ENCODE measurements at places on chromosomes 5 and 9.
A peak's percentile ranks its signal among the peaks of the same experiment; 100 is the strongest.

- DNase-seq = no peak
Observed at GRCh38 chr5:99441235-99441634, 512.4 kb upstream of the CHD1 start.

DNA sequence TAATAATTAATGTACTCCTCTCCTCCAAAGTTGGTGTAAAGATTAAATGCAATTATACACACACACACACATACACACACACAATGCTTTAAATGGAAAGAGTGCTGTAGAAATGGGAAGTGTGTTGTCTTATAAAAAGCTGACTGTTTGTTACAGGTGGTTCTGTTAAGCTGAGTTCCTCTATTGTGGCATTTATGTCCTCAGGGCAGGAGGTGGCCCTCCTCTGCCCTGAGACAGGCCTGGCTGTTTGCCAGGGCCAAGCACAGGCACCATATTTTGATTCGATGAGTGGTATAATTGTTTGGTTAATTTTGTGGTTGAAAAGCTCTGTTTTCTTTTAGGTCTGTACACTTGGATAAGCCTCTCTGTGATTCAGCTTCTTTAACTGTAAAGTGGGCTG lies 573.9 kb downstream of the KIF4B start:
- DNase-seq = peak; percentile 12

- DNase-seq = no peak
Observed at GRCh38 chr9:125852386-125852785, 105.2 kb downstream of the PBX3 start.

- no peak for DNase-seq
Observed at GRCh38 chr9:114757984-114758383, 47.9 kb downstream of the TNFSF15 start.
